ENCODE measurements at places on chromosomes 5 and 9. TPM values are rescaled to one million over a fixed set of nuclear protein-coding genes. Genes with fewer than 3 reads are reported as not detected.

GRCh38 chr9:109498195-109499092 lies at the start of gene PTPN3:
Gene PTPN3, minus strand, starts transcription at chr9:109498307. Its CDS starts 34,873 bp downstream, at chr9:109463434.
- no peak for DNase-seq

DNA sequence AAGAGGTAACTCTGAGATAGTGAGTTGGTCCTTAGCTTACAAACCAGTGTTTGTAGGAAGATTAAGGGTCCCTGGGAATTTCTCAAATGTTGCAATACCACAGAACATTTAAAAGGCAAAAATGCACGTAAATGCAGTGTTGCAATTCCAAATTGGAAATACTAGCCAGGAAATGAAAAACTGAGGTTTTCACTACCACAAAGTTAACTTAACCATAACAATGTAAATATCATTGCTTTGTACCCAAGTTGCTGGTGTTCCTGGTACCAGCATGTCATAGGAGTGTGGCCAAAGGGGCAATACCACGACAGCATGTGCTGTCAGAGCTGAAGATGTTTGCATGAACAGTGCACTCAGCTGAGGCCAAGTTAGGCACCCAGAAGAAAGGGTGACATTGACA lies 382.9 kb downstream of the GLIS3 start:
- DNase-seq, result no peak

DNA sequence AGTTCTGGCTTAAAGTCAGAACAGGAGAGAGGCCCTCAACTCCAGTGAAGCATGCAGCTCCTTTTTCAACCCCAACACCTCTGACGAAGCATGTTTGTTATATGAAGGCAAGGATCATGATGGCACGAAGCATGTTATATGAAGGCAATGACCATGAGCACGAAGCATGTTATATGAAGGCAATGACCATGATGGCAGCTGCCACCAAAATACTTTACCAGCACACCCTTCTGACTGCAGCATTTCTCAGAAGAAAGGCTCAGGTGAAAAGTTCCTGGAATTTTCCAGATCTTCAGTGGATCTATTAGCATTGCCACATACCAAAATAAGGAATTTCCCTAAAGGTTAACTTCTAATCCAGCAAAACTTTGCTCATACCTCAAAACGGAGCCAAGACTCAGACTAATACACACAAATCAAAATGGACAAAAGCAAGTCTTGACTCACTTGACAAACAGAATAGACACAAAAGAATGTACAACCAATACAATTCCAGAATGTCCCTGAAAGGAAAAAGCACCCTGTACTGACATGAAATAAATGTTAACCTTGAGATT lies 217.4 kb downstream of the FANCC start:
- no peak for DNase-seq

DNA sequence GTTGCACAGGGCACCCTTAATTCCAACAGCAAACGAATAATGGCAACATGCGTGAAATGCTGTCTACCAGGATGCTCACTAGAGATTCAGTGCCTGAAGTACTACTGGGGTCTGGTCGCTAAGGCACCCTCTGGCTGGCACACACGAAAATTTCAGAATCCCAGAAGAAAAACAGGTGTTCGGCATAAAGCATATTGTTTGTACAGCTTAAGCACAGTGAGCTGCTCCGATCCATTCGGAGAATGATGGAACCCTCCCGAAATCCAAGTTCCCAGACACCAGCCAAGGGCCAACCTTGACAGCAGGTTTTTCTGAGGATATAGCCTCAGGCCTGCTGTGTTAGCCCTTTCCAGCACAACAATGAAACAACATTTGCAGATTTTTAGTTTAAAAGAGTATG lies 61.4 kb upstream of the ALDH1B1 start:
- no peak for DNase-seq

- DNase-seq, result no peak
Observed at GRCh38 chr9:131997779-131998178, 81.9 kb downstream of the MED27 start.

- no peak for DNase-seq
Observed at GRCh38 chr9:121185178-121185745, 16.4 kb downstream of the RAB14 start.

- no peak for DNase-seq
Observed at GRCh38 chr5:148393390-148393741, 9.6 kb downstream of the FBXO38 start.

GRCh38 chr5:97192580-97193354 lies 9.7 kb upstream of the RIOK2 start:
- no peak for DNase-seq

DNA sequence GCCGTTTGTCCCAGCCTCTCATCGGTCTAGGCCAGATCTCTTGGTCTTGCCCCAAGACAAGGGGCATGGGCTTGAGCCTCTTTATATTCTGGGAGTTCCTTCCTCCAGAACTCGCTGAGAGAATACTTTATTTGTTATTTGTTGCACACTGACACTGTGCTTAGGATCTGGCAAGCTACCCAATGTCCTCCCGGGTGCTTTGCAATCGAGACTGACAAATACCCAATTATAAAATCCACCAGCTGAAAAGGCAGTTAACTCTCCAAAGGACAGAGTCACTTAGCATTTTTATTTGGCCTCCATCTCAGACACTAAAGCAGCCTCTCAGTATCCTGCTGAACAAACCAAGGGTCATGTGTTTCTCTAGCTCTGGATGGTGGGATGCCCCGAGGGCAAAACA lies 500.2 kb upstream of the DAP start:
- DNase-seq, result no peak

- no peak for DNase-seq
Observed at GRCh38 chr5:2123874-2124273, 241.1 kb upstream of the IRX4 start.

- no peak for DNase-seq
Observed at GRCh38 chr9:15755660-15756059, 202.8 kb downstream of the CCDC171 start.

GRCh38 chr5:142171270-142171669 lies 62.7 kb downstream of the NDFIP1 start:
- no peak for DNase-seq

IQGAP2 gene
- 25.0 TPM for total RNA-seq

TRMT10B gene
- total RNA-seq, result 18.9 TPM

STXBP1 gene
- total RNA-seq, result 68.5 TPM

All from upper lobe of left lung (tissue), 6 donors.